ENCODE measurements at places on chromosomes 7 and 10.

GRCh38 chr7:2120251-2120660 is 112.5 kb downstream of the MAD1L1 start:
- peak; percentile 30 for DNase-seq

GRCh38 chr10:88687853-88688467 is 18.1 kb upstream of the LIPK start:
- DNase-seq: no peak

DNA sequence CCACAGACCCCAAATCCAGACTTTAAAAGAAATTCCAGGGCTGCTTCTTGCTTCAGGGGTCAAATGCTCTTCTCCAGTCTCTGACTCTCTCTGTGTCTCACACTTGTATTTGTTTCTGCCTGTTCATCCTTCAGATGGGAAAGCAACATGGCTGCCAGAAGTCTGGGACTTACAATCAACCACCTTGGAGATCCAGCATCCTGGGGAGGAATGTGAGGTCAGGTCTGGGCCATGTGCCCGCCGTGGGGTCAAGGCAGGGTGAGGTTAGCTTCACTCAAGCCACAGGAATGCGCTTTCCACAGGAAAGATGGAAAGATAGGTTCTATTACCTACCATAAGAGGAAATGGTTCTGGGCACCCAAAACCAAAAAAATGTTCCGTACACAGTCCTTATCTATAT is 34.3 kb upstream of the NPVF start:
- no peak for DNase-seq

GRCh38 chr7:113015034-113015645 is 71.5 kb downstream of the GPR85 start:
- no peak for DNase-seq

DNA sequence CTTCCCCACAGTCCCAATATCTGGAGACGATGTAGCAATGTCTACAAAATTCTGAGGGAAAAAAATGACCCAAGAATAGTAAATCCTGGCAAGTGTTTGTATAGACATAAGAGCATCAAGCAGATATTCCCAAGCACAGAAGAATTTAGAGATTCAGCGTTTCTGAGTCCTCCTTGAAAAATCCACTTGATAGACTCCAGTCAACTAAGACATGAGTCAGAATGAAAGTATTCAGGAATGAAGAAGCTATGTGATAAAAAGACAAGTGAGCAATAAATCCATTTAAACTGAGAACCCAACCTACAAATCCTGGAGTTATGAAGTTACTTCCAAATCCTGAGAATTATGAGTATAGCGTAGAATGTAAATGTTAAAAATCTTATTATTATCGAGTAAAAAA is 86.1 kb upstream of the NPY start:
- DNase-seq: no peak

GRCh38 chr7:149722356-149722957 is 50.9 kb downstream of the ZNF467 start:
- DNase-seq: no peak

- no peak for DNase-seq
Measured at GRCh38 chr7:105820363-105821066, 55.9 kb downstream of the ATXN7L1 start.

DNA sequence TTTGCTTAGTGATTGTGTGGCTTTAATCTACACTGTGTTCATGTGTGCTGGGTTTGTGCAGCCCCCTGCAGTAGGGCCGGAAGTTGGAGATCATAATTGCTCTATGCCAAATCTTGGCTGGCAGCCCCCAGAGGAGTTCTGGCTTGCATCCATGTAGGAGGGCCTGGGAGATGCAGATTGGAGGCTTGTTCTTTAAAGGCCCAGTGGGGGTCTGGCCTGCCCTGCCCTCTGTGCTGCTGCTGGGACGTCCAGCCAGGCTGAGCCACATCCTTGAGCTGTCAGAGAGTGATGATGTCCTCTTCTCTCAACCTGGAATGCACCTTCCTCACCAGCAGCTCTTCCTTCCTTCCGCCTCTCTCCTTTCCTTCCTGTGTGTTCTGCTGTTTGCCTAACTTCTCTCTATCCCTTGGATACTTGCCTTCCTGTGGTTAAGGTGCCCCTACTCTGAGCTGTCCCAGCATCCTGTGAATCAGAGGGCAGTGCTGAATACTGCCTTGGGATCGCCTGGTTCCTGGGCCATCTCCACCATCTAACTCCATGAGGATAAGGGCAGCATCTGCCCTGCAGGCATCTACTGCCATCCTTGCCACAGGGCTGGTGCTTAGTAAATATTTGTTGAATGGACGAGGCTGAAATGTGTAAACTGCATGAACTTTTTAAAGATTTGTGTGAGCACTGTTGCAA is 30.2 kb downstream of the DOCK1 start:
- DNase-seq: no peak

GRCh38 chr7:70855373-70855772 is 276.6 kb upstream of the GALNT17 start:
- no peak for DNase-seq

DNA sequence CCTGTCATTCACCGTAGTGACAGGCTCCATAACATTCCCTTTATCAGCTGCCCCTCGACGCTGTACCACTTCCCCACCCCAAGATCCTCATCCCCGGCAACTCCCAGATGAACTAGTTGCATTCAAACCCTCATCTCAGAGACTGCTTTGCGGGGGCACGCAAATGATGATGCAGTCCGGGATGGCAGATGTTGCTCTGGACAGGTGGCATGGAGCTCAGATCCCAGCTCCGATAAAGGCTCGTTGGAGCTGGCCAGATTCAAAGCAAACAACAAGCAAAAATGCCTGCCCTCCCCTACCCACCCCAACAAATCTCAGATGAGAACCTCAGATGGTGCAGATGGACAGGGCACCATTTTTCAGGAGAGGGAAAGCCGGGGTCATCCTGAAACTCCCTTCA is 46.7 kb downstream of the CARD11 start:
- DNase-seq: no peak

DNA sequence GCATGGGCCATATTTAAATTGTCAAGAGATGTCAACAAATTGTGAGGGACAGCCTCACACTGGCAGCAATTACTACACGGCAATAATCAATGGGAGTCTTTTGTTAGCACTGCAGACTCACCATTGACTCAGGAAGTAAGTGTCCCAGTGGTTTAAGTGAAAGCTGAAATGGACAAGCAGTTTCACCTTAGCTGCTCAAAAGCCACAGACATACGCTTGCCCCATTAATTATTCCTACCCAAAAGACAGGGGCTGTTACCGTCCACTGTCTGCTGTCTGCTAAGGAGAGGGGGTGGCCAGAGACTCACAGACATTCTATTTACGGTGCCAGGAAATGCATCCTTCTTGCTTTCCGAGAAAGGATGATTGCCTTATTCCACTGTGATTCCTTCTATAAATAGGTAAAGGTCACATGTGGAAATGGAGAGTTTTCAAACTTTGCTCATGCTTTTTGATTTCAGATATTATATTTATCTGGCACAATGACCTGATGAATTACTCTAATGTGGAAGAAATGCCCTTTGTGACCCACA is 309.7 kb upstream of the NFE2L3 start:
- DNase-seq: no peak

GRCh38 chr7:128137181-128137580 is 103.9 kb upstream of the LEP start:
- no peak for DNase-seq

DNA sequence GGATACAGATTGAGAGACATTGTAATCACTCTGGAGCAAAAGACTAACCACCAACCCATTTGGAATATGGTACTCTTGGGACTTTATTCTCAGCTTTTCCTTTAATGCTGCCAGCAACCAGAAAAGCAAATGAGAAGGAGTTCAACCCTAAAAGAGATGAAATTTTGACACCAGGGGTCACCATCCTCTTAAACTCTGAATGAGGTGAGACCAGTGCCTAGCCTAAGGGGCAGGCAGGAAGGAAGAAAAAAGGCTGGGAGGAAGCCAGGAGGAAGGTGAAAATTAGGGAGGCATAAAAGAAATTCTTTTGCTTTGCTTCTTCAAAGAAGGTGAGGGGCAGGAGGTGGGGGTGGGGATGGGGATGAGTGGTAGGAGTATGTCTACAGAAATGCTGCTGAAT is 135.8 kb downstream of the JAZF1 start:
- DNase-seq: no peak

- DNase-seq: peak; percentile 71
Measured at GRCh38 chr7:151172273-151173141, 5.0 kb upstream of the GBX1 start.

DNA sequence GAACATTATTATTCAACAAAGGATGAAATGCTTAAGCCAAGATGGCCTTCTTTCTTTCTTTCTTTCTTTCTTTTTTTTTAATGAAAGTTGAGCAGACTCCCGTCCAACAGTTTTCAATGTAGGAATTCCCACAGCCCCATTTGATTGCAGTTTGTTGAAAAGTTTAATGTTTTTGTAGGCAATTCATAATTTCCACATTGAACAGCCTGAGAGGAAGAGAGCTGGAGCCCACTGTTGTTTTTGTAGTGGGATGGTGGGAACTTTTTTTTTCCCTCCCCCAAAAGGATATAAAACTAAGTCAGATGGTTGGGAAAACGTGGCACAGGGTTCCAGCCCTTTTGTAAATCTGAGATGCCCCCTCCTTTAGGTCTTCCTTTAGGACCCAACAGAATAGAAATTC is 86.6 kb downstream of the TCF7L2 start:
- DNase-seq: no peak

DNA sequence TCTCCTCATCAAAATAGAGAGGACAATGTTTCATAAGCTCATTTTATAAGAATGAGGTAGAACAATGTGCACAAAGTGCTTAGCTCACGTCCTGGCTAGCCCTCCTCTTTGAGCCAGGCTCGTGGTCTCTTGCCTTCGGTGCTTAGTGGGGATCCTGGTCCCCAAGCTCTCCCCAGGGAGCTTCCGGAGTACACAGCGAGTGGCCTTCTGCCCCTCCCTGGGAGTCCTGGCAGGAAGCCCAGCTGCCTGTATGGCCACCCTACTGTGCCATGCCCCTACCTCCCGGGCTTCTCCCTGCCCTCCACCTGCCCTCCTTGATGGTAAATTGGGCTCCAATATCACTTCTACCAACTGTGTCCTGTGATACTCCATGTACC is 868 bp downstream of the MYO1G start:
- DNase-seq: no peak

- DNase-seq: peak; percentile 29
Measured at GRCh38 chr7:99407872-99408378, 472 bp downstream of the PDAP1 start.

- no peak for DNase-seq
Measured at GRCh38 chr10:95782318-95782717, 26.4 kb downstream of the ENTPD1 start.

DNA sequence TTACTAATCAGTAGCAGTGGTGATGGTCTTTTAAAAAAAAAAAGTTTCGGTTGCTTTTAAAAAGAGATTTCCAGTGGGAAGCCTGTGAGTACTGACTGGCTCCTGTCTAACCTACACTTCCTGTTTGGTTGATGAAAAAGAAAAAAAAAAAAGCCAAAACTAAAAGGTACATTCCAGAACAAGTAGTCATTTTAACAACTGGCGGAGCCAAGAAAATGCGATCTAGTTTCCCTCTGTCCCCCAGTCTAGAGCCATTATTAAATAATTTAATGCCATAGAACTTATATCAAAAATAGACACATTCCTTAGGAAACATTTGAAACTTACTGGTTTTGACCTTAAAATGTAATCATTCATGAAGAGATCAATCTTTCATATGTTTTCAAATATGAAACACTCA is 254.2 kb upstream of the C7orf33 start:
- no peak for DNase-seq

DNA sequence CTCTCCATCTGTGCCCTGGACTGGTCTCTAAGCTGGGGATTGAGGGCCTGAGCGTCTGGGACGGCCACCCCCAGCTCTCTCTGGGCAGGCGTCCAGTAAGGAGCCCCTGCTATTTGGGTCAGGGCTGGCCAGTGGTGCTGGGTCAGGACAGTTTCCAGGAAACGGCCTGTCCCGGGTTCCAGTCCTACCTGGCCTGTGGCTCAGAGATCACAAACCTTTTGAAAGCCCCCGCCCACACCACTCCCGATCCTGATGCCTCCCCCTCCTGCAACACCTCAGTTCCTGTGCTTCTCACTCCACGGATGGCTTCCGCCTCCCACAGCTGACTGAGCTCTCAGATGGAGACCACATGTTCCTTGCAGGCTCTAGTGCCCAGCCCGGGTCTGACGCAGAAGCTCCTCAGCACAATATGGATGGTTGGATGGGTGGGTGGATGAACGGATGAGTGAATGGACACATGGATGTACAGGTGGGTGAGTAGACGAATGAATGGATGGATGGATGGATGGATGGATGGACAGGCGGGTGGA is 91.7 kb upstream of the PDGFA start:
- no peak for DNase-seq

GRCh38 chr10:3060481-3060889 is 6.9 kb upstream of the PFKP start:
- DNase-seq: no peak

GRCh38 chr10:4241724-4242345 is 456.8 kb upstream of the KLF6 start:
- DNase-seq: no peak

DNA sequence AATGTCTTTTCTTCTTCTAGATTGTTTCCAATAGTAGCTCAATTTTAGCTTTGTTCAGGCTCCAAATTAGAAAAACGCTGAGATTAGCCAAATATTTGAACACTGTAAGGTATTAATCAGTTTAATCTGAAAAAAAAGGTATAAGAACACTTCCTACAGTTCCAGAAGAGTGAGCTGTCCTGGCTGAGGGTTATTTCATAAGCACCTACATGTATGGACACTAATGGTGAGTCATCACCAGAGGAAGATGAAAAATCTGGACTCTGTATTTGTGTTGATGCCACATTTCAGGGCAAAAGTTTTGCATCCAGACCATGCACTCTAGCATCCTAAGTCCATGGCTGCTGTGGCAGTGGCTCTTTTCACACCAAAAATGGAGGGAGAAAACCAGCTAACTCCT is 189.5 kb downstream of the ANKRD30A start:
- no peak for DNase-seq

GRCh38 chr10:31883397-31883796 is 45.2 kb downstream of the ARHGAP12 start:
- DNase-seq: no peak

DNA sequence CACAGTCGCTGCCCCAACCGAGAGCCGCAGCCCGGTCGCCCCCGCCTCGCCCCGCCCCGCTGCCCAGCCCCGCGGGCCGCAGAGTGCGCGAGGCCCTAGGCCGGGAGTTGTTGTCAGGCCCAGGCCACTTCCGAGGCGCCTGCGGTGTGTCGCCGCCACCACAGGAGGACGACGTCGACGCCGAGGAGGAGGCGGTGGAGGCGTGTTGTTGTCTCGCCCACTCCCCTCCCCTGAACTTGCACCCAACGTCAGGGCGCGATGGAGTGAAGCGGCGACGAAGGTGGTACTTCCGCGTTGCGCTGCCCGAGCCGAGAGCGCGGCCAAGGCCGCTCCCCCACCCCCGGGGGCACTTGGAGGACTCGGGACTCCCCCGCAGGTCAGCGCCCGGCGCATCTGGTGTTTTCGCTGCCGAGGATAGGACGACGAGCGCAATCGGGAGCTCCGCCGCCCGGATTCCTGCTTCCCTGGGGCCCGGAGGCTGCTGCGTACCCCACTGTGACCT is at the start of gene CDK13:
CDK13 (plus strand) TSS at position 286 of the 502 bp plus-strand sequence. CDS start 386 bp downstream, outside the sequence.
- peak; percentile 76 for DNase-seq

DNA sequence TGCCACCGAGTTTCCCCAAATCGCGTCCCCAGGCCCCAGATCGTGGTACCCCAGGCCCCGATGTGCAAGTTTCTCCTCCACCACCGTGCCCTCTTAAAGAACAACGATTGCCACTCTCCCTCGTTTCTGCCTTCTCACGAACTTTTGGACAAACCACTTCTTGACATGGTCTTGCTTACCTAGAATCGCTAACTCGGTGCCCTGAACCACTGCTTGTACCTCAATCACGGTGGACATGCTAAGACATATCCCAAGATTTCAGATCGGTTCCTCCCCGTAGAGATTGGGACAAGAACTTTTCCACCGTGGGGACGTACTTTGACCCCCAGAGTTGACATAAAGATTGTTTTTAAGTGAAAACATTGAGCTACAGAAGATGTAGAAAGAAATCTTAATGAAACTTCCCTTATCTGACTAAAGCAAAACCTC is 477 bp upstream of the ZC3HAV1 start:
- DNase-seq: no peak

Data from activated T-cell treated with anti-CD3 and anti-CD28 coated beads for 24 hours (primary cell).